ENCODE measurements at places on chromosomes 2 and 18.

DNA sequence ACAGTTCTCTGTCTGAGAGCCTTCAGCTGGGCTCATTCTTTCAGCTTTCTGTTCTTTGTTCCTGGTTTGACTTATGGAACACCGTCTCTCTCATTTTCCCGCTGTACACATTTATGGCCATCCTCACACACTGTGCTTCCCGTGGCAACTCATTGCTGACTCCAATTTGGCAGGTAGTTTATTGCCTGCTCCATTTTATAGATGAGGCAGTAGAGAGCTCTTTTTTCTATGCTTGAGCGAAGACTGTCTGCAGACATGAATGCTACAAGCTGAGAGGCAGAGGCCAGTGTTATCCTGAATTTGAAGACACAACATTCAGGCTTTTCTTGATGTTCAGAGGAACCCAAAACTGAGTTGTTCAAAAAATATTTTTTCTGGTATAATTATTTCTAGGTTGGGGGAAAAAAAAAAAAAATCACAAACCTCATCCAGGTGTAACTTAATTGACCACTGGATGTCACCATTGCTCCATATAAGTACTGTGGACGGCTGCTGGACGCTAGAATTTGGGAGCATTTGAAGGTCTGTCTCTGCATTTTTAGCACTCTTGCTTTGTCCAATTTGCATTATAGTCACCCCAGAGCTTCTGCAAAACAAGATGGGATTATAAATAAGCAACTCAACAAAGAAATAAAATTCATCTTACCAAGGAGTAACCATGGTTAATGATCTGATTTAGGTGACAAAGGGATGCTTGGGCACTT is 83.5 kb downstream of the HRH4 start:
- DNase-seq = no peak

GRCh38 chr18:44437603-44438002 is 243.1 kb upstream of the SETBP1 start:
- DNase-seq = no peak

- no peak for DNase-seq
These were observed 16.4 kb downstream of the SKOR2 start for GRCh38 chr18:47235096-47235495.

- peak; percentile 15 for DNase-seq
These were observed 71.1 kb downstream of the DOCK10 start for GRCh38 chr2:224971214-224971613.

DNA sequence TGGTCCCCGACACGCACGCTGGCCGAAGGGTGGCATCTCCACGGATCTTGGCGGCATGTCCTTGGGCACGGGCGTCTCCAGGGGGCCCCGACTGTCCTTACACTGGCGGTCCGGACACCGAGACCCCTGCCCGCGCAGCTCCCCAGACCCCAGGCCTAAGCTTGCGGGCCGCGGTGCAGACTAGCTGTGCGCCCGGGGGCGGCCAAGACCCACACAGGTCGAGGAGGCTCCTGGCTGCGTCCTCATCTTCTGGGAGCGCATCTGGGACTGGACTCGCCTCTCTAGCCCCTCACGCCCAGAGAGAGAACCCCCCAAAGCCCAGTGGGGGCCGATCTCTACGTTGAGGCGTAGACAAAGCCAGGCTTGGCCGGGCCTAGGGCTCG is 475 bp upstream of the TWIST2 start:
- no peak for DNase-seq

GRCh38 chr2:127503491-127503890 is 22.8 kb downstream of the IWS1 start:
- DNase-seq = no peak

DNA sequence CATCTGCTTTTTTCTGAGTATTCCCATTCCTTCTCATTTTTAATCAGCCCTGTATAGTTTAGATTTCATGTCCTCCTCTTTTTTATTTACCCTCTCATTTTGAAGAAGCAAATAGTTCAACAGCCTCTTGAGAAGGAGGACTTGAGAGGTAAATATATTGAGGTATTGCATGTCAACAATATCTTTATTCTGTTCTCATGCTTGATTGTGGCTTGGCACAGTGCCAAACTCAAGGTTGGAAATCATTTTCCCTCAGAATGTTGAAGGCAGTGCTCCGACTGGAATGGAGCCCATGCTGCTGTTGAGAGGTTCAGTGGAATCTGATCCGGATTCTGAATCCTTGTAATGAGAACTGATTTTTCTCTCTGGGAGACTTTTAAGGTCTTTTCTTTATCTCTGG is 31.0 kb upstream of the GALNT3 start:
- DNase-seq = no peak

GRCh38 chr2:236600892-236601291 is 31.3 kb downstream of the ACKR3 start:
- DNase-seq = peak; percentile 21

GRCh38 chr18:9401176-9401575 is 66.6 kb downstream of the TWSG1 start:
- no peak for DNase-seq
